ENCODE measurements at places on chromosomes 2 and 18. TPM values are rescaled to one million over a fixed set of nuclear protein-coding genes. Genes with fewer than 3 reads are reported as not detected.

GRCh38 chr2:206642075-206643025 is at the start of gene FAM237A:
Gene FAM237A (plus strand): TSS chr2:206642487. CDS start chr2:206644237, 1,750 bp downstream.
- no peak within 1 kb of the TSS for H3K27ac ChIP-seq
- H3K4me1 ChIP-seq: no peaks in the 10 kb centered on the region
- peaks cover 21% of the 10 kb centered on the region for H3K27me3 ChIP-seq
- peak; percentile 60 for DNase-seq
- H3K36me3 ChIP-seq: no peaks in the 10 kb centered on the region

Gene PID1
- not detected for total RNA-seq

- no peak overlapping the region for H3K4me3 ChIP-seq
- no peaks in the 10 kb centered on the region for H3K27me3 ChIP-seq
- no peak overlapping the region for H3K27ac ChIP-seq
- DNase-seq: no peak
Measured at GRCh38 chr2:138122891-138123290, 158.6 kb downstream of the HNMT start.

GRCh38 chr18:48612917-48613316 is 74.1 kb downstream of the CTIF start:
- no peak overlapping the region for H3K27ac ChIP-seq
- H3K36me3 ChIP-seq: no peaks in the 10 kb centered on the region
- no peak overlapping the region for H3K4me3 ChIP-seq

- H3K36me3 ChIP-seq: no peaks in the 10 kb centered on the region
- no peaks in the 10 kb centered on the region for H3K4me1 ChIP-seq
- H3K4me3 ChIP-seq: no peak overlapping the region
- no peak for DNase-seq
- H3K27me3 ChIP-seq: peaks cover 2% of the 10 kb centered on the region
Measured at GRCh38 chr18:9755615-9756014, 47.5 kb downstream of the RAB31 start.

- DNase-seq: no peak
- H3K4me3 ChIP-seq: no peak overlapping the region
- H3K27ac ChIP-seq: no peak overlapping the region
- no peaks in the 10 kb centered on the region for H3K36me3 ChIP-seq
- H3K4me1 ChIP-seq: no peaks in the 10 kb centered on the region
Measured at GRCh38 chr2:139439100-139439499, 658.9 kb upstream of the NXPH2 start.

GRCh38 chr2:194567661-194568017 is 1089.4 kb upstream of the SLC39A10 start:
- DNase-seq: no peak
- no peak overlapping the region for H3K4me3 ChIP-seq
- H3K27ac ChIP-seq: no peak overlapping the region
- H3K27me3 ChIP-seq: peaks cover 8% of the 10 kb centered on the region
- no peaks in the 10 kb centered on the region for H3K36me3 ChIP-seq

DNA sequence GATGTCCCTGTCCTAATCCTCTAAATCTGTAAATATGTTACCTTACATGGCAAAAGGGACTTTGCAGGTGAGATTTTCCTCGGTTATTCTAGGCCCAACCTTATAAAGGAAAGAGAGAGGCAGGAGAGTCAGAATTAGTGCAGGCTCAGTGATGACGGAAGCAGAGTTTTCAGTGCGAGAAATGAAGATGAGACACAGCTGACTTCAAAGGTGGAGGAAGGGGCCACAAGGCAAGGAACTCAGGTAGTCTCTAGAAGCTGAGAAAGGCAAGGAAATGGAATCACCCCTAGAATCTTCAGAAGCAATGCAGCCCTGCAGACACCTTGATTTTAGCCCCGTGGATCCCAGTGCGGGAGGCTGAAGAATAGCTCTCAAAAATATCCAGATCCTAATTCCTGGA is 7.2 kb upstream of the LCLAT1 start:
- H3K4me1 ChIP-seq: peaks cover 41% of the 10 kb centered on the region
- no peaks in the 10 kb centered on the region for H3K36me3 ChIP-seq
- H3K27ac ChIP-seq: peak overlapping the region; percentile 79
- DNase-seq: peak; percentile 79
- H3K27me3 ChIP-seq: no peaks in the 10 kb centered on the region

DNA sequence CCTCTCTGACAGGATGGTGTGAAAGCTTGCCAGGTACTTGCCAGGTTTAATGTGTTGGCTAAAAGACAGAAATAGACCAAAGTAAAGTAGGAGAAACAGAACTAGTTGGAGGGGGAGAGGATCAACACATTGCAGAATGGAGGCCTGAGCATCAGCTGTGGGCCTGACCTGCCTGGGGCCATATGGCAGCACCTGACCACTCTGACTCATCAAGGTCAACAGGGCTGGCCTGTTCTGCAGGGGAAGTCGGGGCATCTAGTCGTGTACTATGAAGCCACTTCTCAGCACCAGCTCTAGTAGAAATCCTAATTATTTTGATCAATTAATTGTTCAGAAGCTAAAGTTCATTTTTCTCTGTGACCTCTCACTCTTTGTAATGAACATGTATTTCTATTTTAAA is 35.8 kb upstream of the NOSTRIN start:
- no peak for DNase-seq
- H3K4me3 ChIP-seq: no peak overlapping the region
- H3K27me3 ChIP-seq: no peaks in the 10 kb centered on the region

GRCh38 chr2:196076778-196077568 is 8.3 kb upstream of the DNAH7 start:
- peaks cover 25% of the 10 kb centered on the region for H3K4me1 ChIP-seq
- no peak overlapping the region for H3K4me3 ChIP-seq
- DNase-seq: no peak
- no peaks in the 10 kb centered on the region for H3K27me3 ChIP-seq
- H3K36me3 ChIP-seq: no peaks in the 10 kb centered on the region

DNA sequence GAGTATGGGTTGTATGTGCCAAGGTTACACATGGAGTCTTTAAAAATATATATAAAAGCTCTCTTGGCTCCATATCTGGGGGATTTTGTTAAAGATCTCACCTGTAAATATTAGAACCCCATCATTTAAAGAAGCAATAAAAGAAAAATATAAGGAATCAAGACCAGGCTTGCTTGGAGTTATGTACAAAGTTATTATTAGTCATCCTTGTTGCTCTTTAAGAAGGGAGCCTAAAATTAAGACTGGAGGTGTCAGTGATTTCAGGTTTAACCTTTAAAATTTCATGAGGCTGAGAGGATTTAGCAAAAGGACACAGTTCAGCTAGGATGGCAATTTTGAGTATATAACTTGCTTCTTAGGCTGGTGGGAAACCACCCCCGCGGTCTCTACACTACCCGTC is 181.4 kb downstream of the SETBP1 start:
- no peak overlapping the region for H3K4me3 ChIP-seq
- H3K27ac ChIP-seq: no peak overlapping the region
- H3K36me3 ChIP-seq: no peaks in the 10 kb centered on the region
- H3K4me1 ChIP-seq: no peaks in the 10 kb centered on the region

DNA sequence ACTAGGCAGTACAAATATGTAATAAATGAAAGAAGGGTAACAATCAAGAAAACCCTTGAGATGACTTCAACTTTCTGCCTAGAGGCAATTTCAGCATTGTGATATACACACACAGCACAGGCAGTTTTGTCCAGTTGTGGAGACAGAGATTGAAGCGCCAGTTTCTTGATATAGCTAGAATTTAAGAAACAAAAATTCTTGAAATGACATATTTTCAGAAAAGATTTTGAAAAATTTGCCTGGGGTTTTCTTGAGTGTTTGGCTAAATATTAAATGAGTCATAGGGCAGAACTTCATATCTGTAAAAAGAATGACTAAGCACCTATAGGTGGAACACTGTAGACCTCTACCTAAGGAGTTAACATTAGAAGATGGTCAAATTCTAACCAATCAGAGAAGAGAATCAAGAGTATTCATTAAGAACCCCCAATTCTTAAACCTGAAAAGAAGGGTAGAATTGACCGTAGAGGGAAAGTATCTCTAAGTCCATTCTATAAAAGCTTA is 1266.8 kb upstream of the TMEFF2 start:
- no peak overlapping the region for H3K4me3 ChIP-seq
- H3K27ac ChIP-seq: no peak overlapping the region
- H3K36me3 ChIP-seq: no peaks in the 10 kb centered on the region
- no peaks in the 10 kb centered on the region for H3K4me1 ChIP-seq
- no peak for DNase-seq
- no peaks in the 10 kb centered on the region for H3K27me3 ChIP-seq

Gene IGFBP5
- not detected for total RNA-seq

DNA sequence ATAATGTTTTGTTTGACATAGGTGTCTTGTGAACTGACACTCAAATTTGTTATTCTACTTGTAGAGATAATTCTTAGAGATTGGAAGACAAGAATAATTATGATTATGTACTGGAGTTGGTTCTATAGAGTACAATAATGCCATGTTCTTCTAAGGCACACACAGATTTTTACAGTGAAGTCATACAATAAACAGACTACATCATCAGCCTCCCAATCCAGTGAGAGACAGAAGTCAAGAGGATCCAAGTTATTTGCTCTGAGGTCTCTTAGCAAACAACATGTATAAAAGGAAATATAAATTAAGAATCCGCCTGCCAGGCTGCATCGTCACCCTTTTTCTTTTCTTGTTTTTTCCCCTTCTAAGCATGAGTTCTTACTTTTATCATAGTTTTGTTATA is 613.5 kb upstream of the SETBP1 start:
- no peak overlapping the region for H3K4me3 ChIP-seq
- H3K27ac ChIP-seq: no peak overlapping the region
- H3K36me3 ChIP-seq: no peaks in the 10 kb centered on the region
- no peaks in the 10 kb centered on the region for H3K4me1 ChIP-seq
- DNase-seq: no peak
- no peaks in the 10 kb centered on the region for H3K27me3 ChIP-seq

Gene TPO
- not detected for total RNA-seq

DNA sequence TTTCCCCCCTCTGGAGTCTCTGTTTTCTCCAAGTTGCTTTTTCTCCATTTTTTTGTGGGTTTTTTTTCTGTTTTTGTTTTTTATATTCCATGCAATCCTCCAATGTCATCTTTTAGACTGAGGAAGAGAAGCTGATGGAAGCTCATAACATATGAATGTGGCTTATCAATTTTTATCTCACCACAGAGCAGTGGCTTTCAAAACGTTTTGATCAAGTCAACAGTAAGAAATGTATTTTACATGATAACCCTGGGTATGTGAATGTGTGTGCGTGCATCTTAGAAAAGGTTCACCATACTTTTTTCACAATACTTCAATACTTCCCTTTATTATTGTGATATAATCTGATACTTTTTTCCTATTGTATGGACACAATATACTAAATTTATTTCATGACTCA is 64.6 kb upstream of the CDCA7 start:
- DNase-seq: no peak
- no peaks in the 10 kb centered on the region for H3K36me3 ChIP-seq
- peaks cover 5% of the 10 kb centered on the region for H3K4me1 ChIP-seq
- no peak overlapping the region for H3K27ac ChIP-seq

Gene SS18
- 42.9 TPM for total RNA-seq

Gene ONECUT2
- total RNA-seq: not detected

- no peaks in the 10 kb centered on the region for H3K27me3 ChIP-seq
- H3K4me3 ChIP-seq: peak overlapping the region; percentile 64
- peak; percentile 88 for DNase-seq
- peak overlapping the region; percentile 95 for H3K27ac ChIP-seq
- H3K4me1 ChIP-seq: peaks cover 55% of the 10 kb centered on the region
- H3K36me3 ChIP-seq: peaks cover 61% of the 10 kb centered on the region
Measured at GRCh38 chr2:233267516-233268245, 16.2 kb downstream of the ATG16L1 start.

DNA sequence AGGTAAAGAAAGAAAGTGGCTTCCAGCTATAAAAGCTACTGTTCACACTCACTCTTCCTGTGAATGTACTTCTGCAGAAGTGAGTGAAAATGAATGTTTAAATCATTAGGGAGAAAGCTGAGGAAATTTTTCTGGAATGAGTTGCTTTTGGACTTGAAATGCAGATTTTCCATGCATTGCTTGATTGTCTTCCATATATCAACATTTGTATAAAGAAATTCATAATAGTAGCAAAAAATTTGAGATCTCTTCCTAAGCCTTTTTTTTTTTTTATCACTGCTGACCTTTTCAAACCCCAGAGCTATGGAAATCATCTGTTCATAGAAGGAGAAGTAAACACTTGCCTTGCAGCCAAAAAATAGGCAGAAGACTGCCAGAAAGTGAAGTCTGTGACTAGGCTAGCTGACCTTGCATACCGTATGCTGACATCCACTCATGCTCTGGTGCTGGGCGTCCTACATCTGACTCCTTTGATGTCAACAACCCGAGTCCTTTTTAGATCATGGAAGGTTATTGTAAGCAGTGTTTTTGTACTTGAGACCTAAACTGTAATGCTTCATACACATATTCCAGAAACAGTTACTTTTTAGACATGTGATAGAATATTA is 154.5 kb upstream of the RASGRP3 start:
- no peak overlapping the region for H3K27ac ChIP-seq
- H3K4me1 ChIP-seq: peaks cover 17% of the 10 kb centered on the region
- H3K36me3 ChIP-seq: no peaks in the 10 kb centered on the region
- H3K27me3 ChIP-seq: peaks cover 8% of the 10 kb centered on the region
- no peak for DNase-seq
- H3K4me3 ChIP-seq: no peak overlapping the region

DNA sequence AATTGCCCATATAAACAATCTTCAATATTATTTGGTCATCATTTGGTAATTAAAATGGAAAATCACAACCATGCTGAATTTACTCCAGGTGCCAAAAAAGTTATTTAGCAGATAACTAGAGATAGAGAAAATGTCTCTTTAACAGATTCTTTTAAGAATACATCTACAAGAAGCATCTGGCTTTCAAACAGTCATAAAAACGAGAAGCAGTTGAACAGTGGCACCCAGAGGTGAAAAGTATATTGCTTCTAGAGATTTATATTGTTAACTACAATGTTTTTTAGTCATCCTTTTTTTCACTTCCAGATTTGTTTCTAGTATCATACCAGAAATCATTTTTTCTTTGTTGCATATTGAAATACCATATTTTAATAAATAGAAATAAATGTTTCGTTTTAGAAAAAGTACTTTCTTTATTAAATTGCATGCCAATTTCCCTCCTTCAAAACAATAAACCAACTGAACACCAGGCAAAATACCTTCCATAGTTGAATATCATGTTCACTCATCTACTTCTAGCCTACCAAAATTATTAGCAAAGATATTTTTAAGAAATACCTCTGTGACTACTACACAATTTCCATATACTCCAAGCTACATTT is 65.4 kb upstream of the HNRNPA3 start:
- H3K4me3 ChIP-seq: no peak overlapping the region
- H3K4me1 ChIP-seq: peaks cover 10% of the 10 kb centered on the region
- no peak overlapping the region for H3K27ac ChIP-seq
- peaks cover 22% of the 10 kb centered on the region for H3K27me3 ChIP-seq

Gene MAL
- total RNA-seq: 22.3 TPM

DNA sequence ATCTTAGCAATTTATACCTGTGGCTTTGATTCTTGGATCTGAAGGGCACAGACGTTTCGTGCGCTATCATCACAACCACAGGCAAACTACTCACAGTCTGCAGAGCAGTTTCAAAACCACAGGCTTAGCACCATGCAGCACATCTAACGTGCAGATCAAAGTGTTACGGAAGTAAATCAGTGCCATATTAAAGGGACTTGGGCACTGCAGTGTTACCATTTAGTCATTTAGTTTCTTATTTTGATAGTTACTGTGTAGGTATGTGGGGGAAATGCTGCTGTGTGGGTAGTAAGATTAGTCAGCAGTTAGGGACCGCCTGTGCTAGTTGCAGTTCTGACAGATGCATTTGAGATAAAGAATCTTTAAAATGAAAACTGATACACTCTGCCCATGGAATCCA is 384.0 kb downstream of the NBAS start:
- peaks cover 35% of the 10 kb centered on the region for H3K36me3 ChIP-seq
- peak; percentile 85 for DNase-seq
- H3K27me3 ChIP-seq: peaks cover 19% of the 10 kb centered on the region
- H3K27ac ChIP-seq: no peak overlapping the region
- peaks cover 51% of the 10 kb centered on the region for H3K4me1 ChIP-seq

Gene IL1RN
- total RNA-seq: 0.77 TPM
